Vagina (tissue), 2 donors: ENCODE measurements at places on chromosomes 13 and 19. TPM values are rescaled to one million over a fixed set of nuclear protein-coding genes. Genes with fewer than 3 reads are reported as not detected.

Gene ANKLE1
- 2.9 TPM for total RNA-seq

Gene PTGER1
- not detected for total RNA-seq

Gene TMEM59L
- 4.2 TPM for total RNA-seq

- no peak for DNase-seq
Measured at GRCh38 chr13:51113969-51114368, 2.9 kb upstream of the C13orf42 start.

DNA sequence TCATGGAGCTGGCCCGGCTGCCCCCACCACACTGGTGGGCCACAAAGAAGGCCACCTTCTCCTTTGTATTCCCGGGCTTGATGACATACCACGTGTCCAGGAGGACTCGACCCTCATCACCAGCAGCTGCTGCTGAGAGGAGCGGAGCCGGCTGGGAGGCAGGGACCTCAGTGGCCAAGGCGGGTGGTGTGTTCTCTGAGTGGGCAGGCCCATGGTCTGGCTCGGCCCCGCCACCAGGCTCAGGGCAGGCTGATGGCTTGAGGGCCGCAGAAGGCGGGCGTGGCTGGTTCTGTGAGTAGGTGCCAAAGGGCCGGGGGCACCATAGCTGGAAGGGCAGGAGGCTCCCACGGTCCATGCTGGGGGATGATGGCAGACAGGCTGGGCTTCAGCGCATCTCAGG, 17.6 kb downstream of the FBXO46 start:
- no peak for DNase-seq

GRCh38 chr19:36032251-36033104, at the start of gene CLIP3:
TSS of gene CLIP3 (minus strand) at chr19:36032873. CDS start at chr19:36032357, 516 bp downstream.
- DNase-seq: no peak

DNA sequence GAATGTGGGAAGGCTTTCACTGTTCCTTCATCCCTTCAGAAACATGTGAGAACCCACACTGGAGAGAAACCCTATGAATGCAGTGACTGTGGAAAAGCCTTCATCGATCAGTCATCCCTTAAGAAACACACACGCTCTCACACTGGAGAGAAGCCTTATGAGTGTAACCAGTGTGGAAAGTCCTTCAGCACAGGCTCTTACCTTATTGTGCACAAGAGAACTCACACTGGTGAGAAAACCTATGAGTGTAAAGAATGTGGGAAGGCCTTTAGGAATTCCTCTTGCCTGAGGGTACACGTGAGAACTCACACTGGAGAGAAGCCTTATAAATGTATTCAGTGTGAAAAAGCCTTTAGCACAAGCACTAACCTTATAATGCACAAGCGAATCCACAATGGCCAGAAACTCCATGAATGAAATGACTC, 18.6 kb downstream of the ZNF177 start:
- DNase-seq: no peak

DNA sequence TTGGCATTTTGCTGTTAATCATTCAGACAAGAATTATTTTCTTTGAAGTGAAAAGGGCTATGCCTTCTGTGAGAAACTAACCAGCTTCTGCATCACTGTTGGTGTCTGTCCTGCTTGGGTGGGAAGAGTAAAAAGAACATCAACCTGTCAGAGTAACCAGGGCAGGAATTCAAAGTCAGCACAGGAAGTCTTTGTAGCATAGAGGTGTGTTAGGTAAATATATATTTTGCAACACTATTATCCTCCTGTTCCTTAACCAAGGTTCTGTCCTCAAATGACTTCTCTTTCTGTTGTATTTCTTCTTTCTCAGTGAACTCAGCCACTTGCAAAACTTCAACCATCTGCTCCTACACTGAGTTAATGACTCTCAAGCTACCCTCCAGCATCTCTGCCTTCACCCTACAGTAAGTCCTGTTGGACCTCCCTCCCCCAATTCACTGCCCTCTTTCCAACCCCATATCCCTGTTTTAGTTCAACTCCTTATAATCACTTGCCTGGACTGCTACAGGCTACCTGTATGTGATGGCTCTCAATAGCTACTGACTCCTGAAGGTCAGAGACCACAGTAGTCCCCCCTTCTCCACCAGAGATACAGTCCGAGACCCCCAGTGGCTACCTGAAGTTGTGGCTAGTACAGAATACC, 49.9 kb downstream of the SMAD9 start:
- DNase-seq: no peak

GRCh38 chr13:113272701-113273181, 24.3 kb upstream of the LAMP1 start:
- DNase-seq: no peak

DNA sequence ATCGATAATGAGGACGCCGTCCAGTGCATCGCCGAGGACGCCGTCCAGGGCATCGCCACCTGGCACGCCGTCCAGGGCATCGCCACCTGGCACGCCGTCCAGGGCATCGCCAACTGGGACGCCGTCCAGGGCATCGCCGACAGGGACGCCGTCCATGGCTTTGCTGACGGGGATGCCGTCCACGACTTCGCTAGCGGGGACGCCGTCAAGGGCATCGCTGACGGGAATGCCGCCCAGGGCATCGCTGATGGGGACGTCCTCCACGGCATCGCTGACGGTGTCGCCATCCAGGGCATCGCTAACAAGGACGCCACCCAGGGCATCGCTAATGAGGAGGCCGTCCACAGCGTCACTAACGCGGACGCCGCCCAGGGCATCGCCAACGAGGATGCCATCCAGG, 946.5 kb downstream of the TUBA3C start:
- DNase-seq: no peak

GRCh38 chr19:19468424-19469050, 46.8 kb downstream of the TSSK6 start:
- no peak for DNase-seq

GRCh38 chr13:41813426-41813825, 147.5 kb downstream of the VWA8 start:
- no peak for DNase-seq

- no peak for DNase-seq
Measured at GRCh38 chr13:36839981-36840380, 21.0 kb downstream of the RFXAP start.
